Kidney glomerular epithelial cell (primary cell): ENCODE measurements at places on chromosomes 1 and 21.

DNA sequence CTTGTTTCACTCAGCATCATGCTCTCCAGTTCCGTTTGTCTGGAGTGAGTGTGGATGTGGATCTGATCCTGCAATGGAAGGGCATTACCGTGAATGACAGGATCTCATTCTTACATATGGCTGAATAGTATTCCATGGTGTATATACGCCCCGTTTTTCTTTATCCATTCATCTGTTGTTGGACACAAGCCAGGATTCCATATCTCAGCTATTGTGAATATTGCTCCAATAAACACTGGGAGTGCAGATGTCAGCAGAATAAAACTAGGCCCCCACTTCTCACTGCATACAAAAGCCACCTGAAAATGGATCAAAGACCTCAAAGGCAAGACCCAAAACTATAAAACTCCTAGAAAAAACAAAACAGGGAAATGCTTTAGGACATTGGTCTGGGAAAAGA is 120.3 kb upstream of the TMPRSS2 start:
- no peak for DNase-seq

DNA sequence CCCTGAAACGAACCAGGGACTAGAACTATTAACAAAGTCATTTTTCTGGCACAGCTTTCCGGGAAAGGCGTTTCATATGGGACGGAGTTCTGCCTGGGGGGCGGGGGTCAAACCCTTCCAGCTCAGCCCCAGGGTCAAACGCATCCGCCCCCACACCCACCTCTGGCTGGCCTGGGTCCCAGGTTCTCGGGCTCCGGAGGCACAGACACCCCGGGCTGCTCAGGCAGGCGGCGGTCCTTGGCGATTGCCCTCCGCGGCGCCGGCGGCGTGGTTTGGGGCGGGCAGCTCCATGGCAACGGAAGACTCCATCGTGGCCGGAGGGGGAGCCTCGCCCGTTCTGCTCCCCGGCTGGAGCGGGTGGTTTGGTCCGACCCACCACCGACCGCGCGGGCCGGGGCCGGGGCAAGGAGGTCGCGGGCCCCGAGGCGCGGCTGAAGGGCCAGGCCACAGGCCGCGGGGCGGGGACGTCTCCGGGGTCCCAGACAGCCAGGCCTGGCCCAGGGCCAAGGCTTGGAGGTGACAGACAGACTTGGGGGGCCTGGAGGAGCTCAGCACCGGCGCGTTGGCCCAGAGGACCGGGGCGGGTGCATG is at the start of gene CFAP74:
Gene CFAP74 (minus strand): TSS at position 246 of the 591 bp plus-strand sequence. CDS start 12,830 bp downstream, outside the sequence.
- DNase-seq = no peak

DNA sequence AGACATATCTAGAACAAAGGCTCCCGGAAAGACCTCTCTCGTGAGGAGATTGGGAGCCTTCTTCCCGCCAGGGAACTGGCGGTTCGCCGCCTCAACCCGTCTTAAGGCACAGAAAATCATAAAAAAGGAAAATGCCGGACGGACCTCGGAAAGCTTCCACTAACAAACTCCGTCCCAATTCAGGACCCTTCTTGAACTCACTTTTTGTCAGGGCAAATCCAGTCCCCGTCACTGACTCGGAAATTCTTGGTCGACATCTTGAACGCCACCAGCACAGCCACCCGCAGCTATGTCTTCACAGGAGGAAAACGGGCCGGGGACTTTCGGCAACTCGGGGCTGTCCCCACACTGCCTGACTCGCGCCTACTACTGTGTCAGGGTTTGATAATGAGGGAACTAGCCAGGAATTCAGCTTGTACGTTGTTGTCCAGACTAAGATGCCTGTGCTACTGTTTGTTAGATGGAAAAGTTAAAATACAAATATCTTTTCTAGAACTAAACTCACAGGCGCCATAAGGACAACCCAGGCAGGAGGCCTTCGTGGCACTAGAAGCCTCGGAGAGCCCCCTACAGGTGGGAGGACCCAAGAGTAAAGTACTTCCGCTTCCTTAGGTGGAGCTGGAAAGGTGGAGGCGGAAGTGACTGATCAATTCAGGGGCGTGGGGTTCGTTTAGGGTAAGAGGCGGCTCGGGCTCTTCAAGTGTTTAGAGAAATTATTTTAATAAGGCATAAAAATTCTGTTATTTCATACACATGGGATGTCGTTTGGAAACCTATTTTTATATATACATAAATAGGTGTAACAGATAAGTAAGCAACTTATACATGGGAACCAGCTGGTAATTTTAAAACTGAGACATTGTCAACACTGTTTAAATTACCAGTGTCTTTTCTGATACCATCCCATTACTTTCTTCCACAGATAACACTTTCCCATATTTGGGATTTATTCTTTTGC is at the start of gene ZRANB2:
Gene ZRANB2 (minus strand): TSS at position 297 of the 958 bp plus-strand sequence. CDS start 40 bp downstream, at position 257.
- peak; percentile 98 for DNase-seq

GRCh38 chr1:203791498-203791897 is 3.9 kb upstream of the ZBED6 start:
- DNase-seq = no peak

- DNase-seq = no peak
These were observed 133.6 kb downstream of the TGFBR3 start for GRCh38 chr1:91752324-91752723.

GRCh38 chr1:18849261-18849711 is 10.2 kb downstream of the TAS1R2 start:
- no peak for DNase-seq

GRCh38 chr1:39076127-39076798 is 50.1 kb downstream of the NDUFS5 start:
- no peak for DNase-seq

DNA sequence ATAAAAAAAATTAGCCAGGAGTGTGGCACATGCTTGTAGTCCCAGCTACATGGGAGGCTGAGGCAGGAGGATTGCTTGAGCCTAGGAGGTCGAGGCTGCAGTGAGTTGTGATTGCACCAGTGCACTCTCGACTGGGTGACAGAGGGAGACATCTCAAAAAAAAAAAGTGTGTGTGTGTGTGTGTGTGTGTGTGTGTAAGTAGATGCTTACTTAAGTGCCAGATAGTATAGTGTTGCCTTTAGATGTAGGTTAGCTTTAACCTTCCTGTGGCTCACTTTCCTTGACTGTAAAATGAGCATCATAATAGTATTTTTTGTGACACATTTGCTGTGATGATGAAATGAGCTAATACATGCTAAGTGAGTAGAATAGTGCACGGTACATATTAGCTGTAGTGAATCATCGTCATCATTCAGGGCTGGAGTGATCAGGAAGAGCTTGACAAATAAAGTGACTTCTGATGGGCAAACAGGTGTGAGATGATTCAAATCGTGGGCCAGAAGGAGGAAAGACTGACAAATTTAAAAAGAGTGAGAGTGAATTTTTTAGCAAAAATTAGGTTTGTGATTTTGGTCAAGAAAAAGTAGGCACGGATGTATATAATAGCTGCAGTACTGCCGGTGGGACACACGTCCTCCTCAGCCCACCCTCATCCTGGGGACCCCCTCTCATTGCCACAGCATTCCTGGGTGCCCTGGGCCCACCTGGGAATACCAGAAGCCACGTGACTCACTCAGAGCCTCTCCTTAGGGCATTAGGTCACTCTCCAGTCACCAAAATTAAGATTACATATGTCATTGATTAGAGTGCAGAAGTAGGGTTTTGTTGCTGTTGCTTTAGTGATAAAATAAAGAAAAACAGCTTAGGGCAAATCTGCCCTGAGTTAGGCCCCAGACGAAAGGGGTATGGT is 33.9 kb downstream of the EIF2D start:
- no peak for DNase-seq

DNA sequence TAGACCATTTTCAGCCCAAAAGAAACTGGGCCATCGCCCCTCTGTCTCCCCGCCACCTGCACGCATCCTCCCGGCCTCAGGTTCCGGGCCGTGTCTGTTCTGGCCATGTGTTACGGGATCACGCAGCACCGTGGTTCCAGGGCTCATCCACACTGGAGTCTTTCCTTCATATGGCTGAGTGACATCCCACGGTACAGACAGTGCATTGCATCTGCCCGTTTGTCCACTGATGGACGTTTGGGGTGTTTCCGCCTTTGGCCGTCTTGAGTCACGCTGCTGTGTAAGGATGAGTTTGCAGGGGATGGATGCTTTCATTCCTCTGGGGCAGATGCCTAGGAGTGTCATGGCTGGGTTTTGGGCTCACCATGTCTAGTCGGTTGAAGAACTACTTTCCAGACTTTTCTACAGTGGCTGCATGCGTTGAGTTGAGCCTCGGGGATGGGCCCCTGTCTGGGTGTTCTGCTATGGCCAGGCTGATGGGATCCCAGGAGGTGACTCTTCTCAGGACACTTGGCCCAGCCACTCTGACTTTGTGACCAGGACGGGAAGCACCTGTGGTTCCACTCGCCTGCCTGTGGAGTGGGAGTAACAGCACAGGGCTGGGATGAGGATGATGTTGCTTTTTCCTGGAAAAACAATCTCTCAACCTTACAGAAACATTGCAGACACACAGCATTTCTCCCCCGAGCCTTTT is 16.8 kb downstream of the RRP1 start:
- DNase-seq = no peak

GRCh38 chr1:164093543-164093942 is 465.4 kb upstream of the PBX1 start:
- DNase-seq = no peak

- DNase-seq = no peak
These were observed 45.5 kb downstream of the TGFB2 start for GRCh38 chr1:218390618-218391017.

GRCh38 chr1:23661887-23662286 is 29.7 kb upstream of the RPL11 start:
- DNase-seq = no peak

- no peak for DNase-seq
These were observed 386.6 kb downstream of the MATN1 start for GRCh38 chr1:30336550-30337323.

DNA sequence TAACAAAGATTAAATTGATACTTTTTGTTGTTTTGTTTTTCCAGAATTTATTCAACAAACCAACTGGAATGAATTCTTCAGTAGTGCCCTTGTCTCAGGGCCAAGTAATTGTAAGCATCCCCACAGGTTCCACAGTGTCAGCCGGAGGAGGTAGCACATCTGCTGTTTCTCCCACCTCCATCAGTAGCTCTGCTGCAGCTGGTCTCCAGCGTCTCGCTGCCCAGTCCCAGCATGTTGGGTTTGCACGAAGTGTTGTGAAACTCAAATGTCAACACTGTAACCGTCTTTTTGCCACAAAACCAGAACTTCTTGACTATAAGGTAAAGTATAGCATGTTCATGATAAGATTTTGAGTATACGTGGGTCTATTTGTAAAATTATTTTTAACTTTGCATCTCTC is 118.5 kb downstream of the ZMYM4 start:
- DNase-seq = no peak

GRCh38 chr1:199510314-199510713 is 517.2 kb upstream of the NR5A2 start:
- DNase-seq = no peak

DNA sequence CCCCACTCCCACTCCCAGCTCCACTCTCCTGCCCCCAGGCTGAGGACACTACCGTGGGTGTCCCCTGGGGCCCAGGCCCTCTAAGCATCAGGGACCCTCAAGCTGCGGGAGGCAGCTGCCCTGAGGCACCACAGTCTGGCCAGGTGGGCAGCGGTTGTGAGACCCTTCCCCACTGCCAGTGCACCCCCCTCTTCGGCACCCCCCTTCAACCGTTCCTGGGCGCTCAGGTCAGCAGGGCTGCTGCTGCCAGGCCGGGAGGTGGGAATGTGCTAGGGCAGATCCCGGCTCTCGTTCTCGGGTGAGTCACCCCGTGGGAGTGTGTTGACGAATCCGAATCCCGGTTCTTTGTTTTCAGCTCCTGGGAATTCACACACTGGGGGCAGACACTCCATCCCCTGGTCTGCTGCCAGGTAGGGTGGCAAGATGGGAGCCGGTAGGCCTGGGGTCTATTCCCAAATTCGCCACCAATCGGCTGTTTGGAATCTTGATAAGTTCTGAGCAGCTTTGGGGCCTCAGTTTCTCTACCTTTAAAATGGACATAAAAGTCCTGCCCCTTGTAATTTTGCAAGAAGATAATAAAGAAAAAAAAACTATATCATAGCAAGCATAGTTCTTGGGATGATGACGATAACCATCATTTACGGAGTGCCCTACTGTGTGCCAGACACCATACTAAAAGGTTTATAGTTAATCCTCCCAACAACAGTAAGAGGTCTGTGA is 28.5 kb upstream of the CASZ1 start:
- peak; percentile 81 for DNase-seq

- DNase-seq = no peak
These were observed 2.4 kb downstream of the PEAR1 start for GRCh38 chr1:156895927-156896326.

DNA sequence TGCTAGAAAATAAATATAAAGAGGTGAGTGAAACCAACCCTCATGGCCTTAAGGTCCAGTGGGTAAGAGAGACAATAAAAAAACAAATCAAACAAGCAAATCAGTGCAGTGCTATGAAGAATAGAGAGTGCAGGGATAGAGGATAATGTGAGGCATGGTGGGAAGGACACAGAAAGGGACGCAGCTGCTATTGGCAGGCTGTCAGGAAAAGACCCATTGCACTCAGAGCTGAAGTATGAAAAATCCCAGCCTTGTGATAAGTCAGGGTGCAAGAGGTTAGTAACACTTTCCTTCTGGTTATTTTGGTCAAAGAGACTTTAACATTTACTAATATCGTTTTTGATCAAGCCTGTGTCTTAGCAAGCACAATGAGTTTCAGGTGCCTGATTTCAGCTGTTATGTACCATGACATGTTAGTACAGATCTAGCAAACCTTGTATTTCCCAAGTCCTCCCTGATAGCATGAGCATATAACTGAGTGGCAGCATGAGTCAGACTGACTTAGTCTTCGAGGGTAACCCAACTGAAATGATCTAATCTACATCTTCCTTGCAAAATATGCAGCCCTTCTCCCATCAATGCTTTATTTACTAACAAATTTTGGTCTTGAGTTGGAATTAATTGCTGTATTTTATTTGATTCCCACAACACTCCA is 31.7 kb downstream of the CHML start:
- DNase-seq = peak; percentile 35

DNA sequence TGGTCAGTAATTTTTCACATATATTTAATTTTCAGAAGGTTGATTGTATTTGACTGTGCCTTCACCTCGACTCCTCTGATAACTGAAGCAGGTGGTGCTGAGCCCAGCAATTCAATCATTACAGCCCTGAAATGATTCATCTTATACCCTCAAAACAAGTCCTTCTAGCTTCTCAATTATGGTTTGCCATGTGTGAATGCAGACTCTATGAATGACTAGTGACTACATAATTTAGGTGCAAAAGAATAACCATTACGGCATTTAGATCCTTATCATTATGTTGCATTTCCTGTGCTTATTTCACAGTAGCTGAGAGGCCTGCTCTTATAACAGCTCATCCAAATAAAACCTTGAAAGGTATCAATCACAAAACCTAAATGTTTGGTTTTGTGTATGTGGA is 54.0 kb upstream of the COL11A1 start:
- DNase-seq = no peak

GRCh38 chr21:44513389-44514217 is 26.4 kb downstream of the KRTAP10-1 start:
- no peak for DNase-seq

- DNase-seq = no peak
These were observed 39.6 kb upstream of the GPR153 start for GRCh38 chr1:6300342-6301048.

GRCh38 chr1:41894101-41894807 is 24.5 kb downstream of the HIVEP3 start:
- no peak for DNase-seq
